ENCODE measurements at places on chromosomes 12 and 14.

DNA sequence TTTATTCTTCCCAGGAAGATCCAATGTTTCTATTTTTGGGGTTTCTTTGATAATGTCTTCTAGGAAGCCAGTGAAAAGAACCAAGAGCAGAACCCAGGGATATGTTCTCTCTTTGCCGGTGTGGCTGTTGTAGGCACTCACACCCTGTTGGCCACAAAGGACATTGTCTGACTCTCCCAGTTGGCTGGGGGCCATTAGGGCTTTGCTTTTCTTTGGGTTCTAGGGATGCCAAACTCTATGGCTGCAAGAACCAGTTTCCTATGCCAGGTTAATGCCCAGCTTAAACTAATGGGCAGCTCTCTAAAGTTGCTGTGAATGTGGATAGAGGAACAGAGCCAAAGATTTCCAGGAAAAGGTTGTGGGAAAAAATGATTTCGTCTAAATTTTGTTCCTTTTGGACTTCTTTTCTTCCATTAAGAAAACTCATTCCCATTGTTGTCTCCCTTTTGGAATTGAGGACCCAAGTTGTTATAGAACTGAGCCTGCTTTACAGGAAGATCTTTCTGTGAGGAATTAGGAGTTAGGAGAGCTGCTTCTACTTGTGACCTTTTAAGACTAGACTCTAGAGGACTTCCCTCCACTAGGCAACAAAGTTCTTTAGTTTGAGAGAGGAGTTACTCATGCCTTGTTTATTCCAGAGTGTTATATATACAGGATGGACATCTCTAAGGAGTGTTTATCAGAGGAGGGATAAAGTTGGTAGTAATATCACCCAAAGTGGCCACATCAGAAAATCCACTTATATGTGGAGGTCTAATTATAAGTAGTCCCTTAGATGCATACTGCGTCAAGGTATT is 13.1 kb downstream of the COPZ1 start:
- no peak for DNase-seq

DNA sequence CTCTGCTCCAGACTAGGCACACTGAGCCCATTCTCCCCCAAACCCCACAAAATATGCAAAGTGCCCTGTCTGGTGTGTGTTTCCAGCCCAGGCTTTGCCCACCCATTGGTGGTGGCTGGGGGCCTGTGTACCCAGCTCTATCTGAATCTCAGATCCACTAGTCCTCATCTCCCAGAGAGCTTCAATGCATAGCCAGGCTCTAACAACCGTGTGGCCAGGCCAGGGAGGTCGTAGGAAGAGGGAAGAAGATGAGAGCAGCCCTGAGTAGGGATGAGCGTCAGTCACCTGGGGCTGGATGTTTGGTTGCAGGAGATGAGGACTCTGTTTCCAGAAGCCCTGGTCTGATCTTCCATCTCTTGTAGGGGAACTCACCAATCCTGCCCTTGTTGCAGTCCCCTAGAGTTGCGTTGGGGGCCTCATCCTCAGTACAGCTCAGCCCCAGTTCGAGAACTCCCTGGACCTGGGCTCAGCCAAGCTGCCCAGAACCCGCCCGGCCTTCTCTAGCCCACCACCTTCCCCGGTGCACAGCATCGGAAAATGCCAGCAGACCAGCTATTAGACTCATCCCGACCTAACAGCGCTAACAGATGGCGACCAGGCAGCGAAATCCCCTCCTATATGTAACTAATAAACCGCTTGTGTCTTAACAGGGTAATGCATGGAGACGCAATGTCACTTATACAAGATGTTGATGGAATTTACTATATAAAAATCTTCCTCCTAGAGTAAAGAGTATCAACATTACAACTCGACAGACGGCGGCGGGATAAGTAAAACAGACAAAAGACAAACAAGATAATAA is 3.2 kb upstream of the LHX5 start:
- DNase-seq, result no peak

DNA sequence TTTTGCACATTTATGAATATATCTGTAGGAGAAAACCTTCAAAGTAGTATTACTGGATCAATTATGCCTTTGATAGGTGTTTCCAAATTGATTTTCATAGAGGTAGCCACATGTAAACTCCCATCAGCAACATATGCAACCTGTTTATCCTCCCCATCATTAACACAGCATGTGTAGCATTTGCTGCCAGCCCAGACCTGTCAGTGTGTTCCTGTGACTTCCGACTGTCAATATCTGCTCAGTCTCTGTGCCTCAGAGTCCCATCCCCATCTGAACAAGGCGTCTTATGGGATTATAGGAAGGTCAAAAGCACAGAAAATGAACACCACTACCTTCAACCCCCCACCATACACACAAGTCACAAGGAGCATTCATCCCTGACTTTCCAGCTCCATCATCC is 9.5 kb upstream of the CAPRIN2 start:
- no peak for DNase-seq

DNA sequence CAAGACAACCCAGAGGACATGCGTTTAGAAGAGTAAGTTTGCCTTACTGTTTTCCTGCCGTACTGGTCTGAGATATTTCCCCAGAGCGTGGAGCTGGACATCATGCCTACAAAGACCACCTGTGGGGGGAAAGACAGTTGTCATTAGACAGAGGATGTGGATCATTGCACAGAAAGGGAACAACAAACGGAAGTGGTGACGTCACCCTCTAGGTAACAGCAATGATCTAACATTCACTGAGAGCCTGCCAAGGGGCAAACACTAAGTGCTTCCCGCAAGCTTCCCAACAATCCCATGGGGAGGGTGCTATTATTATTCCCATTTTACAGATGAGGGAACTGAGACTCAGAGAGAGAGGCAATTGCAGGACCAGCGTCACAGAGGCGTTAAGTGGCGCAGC is 48.5 kb downstream of the SVOP start:
- DNase-seq, result no peak

DNA sequence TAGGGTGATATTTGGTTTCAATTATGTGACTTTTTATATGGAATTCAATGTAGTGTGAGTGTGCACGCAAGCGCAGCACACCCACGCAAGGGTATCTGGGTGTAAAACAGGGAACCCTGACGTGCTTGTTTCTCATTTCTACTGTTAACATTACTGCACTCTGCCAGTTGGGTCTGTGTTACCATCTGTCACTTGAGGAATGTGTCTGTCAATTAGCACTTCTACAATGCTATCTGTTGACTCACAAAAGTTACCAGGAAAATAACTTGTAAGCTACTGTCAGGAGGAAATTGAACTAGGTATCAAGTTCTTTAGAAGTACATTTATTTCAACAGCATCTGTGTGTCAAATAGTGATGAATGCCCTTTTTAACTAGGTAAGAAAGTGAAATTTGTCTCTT is 695.5 kb upstream of the LRFN5 start:
- DNase-seq, result no peak
